Uterus (tissue), 4 donors: ENCODE measurements at places on chromosomes 1 and 21. TPM values are rescaled to one million over a fixed set of nuclear protein-coding genes. Genes with fewer than 3 reads are reported as not detected.

SYT2 gene
- not detected for total RNA-seq

F13B gene
- total RNA-seq = not detected

KRTAP13-2 gene
- not detected for total RNA-seq

OR2T29 gene
- total RNA-seq = not detected

NMNAT2 gene
- total RNA-seq = 0.85 TPM

TDRD10 gene
- total RNA-seq = 2.6 TPM

FCAMR gene
- not detected for total RNA-seq

PLPPR4 gene
- total RNA-seq = 1.2 TPM

SPATA45 gene
- not detected for total RNA-seq

KIRREL1 gene
- 51.2 TPM for total RNA-seq

CLCA4 gene
- total RNA-seq = not detected

SYNC gene
- total RNA-seq = 61.0 TPM

SLC9C2 gene
- total RNA-seq = not detected

DNA sequence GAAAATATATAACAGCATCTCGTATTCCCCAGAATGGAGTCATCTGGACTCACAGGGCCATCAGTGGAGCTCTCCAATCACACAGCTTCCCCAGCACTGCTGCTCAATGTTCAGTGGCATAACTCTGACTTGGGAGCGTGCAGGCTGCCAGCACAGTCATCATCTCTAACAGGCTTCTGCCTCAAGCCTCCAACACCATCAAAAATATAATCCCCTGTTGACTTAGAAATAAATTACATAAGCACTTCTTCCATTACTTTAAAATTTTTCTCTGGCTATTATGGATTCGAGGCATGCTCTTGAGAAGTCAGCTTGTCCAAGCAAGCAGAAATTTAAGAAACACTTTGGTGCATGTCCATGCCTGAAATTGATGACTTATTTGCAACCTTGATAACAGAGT lies 6.2 kb downstream of the DUSP23 start:
- DNase-seq = no peak

GRCh38 chr1:48889082-48889481 lies 112.4 kb upstream of the BEND5 start:
- DNase-seq = no peak

- DNase-seq = no peak
Observed at GRCh38 chr1:80929868-80930508, 870.7 kb upstream of the ADGRL2 start.

- DNase-seq = no peak
Observed at GRCh38 chr1:61753998-61754508, 11.8 kb downstream of the PATJ start.

DNA sequence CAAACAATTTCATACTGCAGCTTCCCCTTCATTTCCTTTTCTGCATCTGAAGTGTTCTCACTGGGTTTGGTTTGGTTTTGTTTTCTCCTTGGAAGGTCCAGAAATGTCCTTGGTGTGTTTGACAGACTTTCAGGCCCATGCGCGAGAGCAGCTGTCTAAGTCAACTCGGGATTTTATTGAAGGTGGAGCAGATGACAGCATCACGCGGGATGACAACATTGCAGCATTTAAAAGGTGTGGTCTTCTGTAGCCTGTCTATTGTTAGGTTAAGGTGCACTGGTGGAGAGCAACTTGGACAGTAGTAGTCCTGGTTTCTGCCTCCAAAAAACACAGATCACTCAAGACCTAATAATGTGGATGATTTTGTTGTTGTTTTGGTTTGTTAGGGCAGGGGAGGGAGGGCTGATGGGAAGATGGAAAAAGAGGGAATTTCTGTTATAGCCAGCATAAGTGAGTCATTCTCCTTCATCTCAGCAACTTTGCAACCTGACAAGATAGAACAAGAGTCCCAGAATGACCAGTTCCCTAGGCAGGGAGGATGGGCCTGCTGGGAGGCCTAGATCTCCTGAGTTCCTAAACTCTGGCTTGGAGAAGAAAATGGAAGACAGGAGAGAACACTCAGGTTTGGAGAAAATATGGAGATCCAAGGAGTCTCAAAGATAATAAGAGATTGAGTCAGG lies 12.5 kb downstream of the HAO2 start:
- no peak for DNase-seq

GRCh38 chr1:17167041-17167785 lies 37.7 kb upstream of the PADI1 start:
- DNase-seq = no peak

- no peak for DNase-seq
Observed at GRCh38 chr1:160705742-160706141, 5.9 kb downstream of the CD48 start.

DNA sequence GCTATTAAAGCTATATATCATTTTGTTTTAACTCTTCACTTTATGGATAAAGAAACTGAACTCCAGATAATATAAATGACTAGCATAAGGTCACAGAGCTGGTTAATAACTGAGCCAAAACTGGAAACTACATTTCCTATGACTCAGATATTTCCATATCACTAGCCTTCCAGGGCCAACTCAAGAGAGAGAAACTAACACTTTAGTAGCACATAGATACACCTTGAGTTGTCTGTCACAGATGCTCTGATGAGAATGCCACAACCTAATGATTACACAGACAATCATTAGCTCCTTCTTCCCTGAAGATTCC lies 40.7 kb downstream of the NME7 start:
- no peak for DNase-seq

GRCh38 chr1:239107676-239108075 lies 278.7 kb upstream of the CHRM3 start:
- no peak for DNase-seq

DNA sequence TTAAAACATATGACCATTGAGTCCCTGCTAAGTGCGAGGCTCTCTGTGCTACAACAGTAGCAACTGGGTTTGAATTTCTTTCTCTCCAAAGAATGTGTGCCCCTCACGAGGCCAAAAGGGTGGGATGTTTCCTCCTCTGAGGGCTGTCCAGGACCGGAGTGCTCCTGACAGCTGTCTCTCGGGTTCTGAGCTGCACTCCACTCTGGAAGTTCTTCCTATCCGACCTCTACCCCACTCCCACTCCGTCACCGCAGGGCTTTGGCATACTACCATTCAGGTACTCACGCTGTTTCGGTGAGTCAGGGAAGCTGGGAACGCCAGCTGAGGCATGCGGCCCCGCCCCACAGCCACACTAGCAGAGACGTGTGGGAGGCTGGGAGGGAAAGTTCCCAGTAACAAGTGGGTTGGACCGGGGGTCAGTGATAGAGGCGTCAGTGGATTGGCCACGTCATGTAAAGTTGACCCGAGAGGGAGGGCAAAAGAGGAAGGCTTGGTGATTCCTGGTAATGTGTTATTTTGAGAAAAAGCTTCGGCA lies 705 bp upstream of the SLC50A1 start:
- DNase-seq = peak; percentile 91

DNA sequence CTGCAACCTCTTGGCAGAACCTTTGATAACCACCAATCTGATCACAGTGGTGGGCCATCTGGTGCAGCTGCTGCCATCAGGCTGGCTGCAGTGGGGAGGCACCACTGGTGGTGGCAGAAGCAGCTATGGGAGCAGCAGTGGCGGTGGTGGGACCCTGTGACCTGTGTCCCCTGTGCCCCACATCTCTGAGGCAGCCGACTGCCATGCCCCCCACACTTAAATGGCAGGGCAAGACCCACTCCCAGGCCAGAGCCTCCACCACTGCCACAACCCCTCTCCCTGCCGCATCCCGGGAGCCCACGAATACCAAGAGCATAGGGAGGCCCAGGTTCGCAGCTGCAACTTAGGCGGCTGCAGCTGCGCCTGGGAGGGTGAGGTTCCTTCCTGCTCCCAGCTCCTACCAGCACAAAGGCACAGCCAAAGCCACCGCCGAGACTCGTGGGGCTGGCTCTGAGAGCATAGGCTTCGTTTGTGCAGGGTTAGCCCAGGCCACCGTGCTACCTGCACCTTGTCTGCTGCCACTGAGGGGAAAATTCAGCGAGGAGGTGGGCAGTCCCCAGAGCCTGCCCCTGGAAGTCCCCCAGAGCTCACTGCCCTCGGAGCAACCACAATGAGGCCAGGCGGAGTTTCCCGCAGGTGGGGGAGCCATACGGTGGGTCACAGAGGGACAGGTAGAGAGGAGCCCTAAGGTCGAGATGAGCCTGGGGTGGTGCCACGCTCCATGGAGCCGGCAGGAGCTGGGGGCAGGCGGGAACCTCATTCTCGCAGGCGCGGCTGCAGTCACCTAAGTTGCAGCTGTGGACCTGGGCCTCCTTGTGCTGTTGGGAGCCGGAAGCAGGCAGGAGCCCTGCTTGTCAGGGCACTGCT lies 518.7 kb downstream of the RWDD3 start:
- DNase-seq = no peak

- DNase-seq = no peak
Observed at GRCh38 chr21:44779417-44780136, 22.0 kb downstream of the UBE2G2 start.

DNA sequence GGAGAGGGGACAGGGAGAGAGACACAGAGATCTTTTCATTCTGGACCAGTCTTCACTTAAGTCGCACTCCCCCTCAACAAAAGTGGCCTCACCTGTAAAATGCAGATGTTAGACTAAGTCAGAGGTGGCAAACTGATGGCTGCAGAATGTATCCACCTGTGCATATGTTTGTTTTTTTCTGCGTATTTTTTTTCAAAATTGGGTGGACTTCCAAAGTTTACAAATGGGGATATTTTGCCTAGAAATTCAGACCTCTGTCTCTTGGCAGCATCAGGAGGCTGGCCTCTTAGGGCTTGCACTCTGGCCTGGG lies 525.0 kb downstream of the MATN1 start:
- DNase-seq = no peak

DNA sequence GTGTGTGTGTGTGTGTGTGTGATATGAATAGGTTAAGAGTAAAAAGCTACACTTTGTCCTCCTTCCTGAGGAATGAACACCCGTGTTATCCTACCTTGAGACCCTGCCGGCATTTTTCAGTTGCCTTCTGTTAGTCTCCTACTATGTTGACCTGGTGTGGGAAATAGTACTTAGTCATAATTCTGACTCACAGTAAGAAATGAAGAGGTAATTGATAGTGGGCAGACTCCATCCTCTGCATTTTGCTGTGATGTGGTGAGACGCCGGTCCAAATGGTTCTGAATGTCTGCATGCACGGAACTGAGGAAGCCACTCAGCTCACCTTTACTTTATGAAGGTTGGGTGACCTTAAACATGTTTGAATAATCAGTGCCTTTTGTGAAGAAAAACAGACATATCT lies 12.6 kb downstream of the CD101 start:
- no peak for DNase-seq

DNA sequence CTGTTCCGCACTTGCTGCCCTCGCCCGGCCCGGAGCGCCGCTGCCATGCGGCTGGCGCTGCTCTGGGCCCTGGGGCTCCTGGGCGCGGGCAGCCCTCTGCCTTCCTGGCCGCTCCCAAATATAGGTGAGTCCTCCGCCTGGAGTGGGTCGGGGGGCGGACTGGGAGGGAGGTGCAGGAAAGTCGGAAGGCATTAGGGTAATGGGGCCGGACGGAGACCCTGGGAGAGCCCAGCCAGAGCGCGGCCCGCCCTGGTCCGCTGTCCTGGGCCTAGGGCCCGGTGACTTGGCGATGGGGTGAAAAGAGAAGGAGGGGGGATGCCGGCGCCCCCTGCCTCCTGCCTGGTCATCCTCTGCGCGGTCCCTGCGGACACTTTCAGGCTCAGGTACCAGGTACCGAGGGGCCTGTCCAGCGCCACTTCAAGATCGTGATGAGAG lies 243 bp downstream of the ADAM15 start:
- no peak for DNase-seq

- DNase-seq = no peak
Observed at GRCh38 chr1:15417059-15417934, 7.6 kb downstream of the EFHD2 start.

DNA sequence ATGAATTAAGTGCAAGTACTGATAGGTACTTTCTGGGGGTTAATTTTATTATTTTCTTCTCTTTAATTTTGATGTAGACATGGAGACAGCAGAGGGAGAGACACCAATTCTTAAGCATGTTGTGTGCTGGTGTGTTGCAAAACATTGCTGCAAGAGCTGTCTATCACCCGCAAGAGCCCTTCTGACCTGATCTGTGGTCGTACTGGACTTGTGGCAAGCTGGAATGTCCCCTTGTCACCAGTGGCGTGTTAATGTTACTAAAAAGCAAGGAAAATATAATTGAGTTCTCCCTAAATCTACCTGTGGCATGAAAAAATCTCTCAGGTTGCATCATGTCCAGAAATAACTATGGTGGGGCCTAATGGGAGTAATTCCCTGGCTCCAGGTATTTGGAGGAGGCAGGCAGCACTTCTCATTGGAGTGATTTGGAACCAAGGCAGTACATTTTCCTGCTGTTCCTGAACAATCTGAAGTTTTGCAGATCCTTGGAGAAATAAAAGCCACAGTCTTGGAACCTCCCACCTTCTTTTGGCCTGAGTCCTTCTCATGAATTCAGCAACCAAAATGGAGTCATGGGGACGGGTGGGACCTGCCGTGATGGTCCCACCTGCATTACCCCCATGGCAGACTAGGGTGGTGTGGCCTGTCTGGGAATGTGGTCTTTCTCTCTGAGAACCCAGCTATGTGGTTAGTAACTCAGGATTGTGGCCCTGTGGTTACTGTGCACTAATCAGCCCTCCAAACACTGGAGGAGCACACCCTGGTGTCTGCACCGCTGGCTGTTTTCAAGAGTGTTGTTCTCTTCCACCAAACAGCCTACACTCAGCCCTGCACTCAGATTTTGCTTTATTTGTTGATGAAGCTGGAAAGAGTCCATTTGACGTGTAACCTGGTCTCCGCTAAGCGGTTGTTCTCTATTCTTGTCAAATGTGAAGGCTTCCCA lies 57.4 kb downstream of the GALNT2 start:
- no peak for DNase-seq

DNA sequence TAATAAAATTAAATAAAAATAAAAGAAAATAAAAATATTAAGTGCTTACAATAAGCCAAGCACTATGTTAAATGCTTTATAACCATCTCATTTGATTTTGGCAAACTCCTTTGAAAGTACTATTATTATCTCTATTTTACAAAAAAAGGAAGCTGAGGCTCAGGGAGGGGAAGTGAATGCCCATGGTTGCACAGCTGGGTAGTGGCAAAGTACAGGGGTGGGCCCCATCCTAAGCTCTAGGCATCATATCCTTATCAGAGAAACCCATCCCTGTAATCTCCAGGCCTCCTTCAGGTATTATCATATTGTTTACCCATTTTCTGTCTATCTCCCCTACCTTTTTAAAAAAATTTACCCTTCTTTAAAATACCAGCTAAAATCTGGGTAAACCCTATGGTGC lies 2.3 kb upstream of the MED18 start:
- no peak for DNase-seq

DNA sequence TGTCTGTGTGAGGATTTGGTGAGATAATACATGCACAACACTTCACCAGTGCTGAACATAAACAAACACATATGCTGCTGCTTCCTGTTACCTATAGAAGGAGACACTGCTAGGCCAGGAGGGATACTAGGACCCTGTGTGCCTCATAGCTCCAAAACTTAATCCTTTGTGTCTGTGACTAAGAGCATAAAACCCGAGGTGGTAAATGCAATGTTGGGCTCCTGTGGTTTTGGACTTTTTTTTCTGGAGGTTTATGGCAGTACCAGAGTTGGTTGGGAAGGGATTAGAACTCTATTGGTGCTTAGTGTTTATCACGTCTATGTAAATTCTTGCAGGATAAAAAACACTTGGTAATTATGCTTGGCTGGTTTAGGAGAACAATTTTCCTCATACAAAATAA lies 122.9 kb downstream of the NUF2 start:
- DNase-seq = no peak
